Left forelimb (tissue), 1 donor: ENCODE measurements at places on chromosomes 2 and 18.

DNA sequence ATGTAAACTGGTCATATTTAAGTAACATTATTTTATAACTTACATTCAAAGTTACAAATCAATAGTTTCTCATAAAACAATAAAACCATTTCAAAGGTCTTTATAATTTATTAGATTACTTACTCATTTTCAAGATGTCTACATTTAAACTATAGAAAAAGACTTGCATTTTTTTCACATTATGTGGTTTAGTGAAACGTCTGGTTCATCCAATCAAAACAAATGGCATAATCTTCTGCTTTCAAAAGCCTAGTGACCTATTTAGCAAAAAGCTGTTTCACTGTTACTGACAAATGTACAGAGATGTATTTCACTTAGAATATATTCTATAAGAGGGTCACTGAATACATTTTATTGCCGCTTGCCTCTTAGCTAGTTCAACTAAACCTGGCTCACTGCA, 49.3 kb upstream of the MCM6 start:
- DNase-seq = no peak

DNA sequence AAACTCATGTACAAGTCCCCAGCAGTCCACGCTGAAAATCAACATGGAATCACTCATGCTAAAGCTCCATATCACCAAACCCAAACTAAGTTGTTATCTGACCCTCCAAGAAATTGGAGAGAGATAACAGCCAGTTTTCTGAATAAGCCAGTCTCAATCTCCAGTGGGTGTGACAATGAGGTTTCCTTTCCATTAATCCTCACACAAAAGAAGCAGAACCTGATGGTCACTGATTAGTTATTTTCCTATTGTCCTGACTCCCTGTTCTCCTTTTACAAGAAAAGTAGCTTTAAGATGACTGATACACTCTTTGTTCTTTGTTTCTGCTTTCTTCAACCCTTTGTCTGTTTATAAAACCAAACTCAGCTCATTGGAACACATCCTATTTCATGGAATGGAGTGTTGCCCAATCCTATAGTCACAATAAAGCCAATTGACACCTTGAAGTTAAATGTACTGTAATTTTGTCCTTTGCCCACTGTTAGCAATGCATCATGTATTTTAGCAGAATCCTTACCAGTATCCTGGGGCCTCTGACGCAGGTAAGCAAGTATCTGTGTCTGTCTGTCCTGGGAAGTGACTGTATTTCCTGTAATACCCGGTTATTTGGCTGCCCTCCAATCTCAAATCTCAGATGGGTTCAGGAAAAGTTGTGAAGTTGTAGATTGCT, 30.6 kb upstream of the SH3RF3 start:
- DNase-seq = no peak

DNA sequence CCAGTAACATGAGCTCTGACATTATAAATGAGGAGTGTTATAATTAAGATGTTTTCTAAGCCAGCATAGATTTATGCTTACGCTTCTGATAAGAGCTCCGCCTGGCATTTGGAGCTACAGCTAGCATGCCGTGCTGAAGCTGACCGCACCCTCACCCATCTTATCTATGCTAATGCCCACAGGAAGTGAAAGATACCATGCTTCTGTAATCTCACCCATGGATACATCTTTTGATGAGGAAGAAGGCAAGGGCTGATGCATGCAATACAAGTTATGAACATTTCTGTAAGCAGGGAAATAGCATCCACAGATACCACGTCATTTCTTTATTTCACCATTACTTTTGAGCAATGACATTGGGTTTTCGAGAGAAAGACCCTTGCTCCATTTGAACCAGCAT, 82.3 kb downstream of the ARL4C start:
- DNase-seq = no peak

GRCh38 chr2:231929961-231930592, 3.9 kb upstream of the NPPC start:
- no peak for DNase-seq

DNA sequence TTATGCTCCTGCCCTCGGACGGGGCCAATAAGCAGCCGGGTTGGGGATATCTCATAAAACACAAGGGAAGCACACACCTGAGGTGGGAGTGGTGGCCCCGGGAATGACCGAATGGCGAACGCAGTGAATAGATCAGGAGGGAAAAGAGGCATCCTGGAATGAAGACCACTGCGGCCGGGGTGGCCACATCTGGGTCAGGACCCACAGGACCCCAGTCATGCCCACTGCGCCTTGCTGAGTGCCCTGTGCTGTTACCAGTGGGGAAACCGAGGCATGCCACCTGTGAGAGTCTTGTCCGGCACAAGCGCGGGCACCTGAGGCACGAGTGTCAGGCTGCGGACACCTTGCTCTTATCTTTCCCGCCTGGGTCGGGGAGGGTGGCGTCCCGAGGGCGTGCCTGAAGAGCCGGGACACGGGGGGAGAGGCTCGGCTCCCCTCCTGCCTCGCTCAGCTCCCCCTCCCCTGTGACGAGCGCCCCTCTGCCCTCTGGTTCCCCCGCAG, 1.6 kb downstream of the PDCD1 start:
- DNase-seq = no peak

GRCh38 chr18:49160079-49160930, 209.5 kb upstream of the SMAD7 start:
- no peak for DNase-seq

GRCh38 chr2:160432633-160433032, 61.0 kb downstream of the RBMS1 start:
- no peak for DNase-seq

DNA sequence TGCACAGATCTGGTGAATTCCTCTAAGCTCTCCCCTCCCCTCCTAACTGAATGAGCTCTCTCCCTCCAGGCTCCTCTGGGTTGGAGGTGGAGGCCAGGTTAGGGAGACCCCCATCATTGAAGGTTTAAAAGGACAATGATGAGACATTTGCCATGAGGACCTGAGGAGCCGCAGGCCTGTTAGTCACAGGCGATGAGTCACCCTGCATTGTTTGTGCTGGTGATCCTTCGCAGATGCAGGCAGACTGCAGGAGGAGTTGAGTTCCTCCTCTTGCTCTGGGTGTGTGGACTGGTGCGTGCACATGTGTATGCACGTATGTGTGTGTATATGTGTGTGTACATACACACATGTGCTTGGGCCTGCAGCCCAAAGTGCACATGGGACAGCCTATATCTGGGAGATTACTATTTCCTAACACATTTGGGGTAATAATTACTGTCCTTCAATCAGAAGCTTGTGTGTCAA, 42.0 kb downstream of the MCFD2 start:
- DNase-seq = no peak

DNA sequence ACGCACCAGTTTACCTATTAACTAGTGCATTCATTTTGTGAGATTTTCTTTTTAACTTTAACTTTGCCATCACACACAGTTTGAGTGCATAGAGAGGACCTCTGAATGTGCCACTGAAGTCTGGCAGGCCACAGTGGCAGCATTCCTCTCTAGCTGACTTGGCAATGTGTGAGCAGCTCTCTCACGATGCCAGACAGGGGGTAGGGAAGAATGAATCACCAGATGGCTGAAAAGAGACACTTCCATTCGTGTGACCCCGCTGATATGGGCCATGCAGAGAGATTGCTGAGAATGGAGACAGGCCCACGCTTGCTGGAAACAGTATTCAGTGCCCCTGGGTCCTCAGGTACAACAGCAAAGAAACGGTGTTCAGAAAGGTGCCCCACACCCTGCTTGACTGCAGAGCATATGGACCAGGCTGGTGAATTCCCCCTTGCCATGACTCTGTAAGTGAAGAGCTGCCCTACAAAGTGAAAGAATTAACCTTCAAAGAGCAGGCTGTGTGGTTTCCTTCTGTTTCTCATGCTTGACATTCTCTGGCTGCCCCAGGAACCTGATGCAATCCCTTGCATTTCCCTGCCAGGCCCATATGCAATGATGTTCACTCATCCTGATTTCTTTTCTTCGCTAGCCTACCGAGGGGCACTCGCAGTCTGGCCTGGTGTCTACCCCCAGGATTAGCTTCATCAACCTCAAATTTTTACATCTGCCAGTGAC, 236.1 kb downstream of the CDH20 start:
- DNase-seq = no peak

DNA sequence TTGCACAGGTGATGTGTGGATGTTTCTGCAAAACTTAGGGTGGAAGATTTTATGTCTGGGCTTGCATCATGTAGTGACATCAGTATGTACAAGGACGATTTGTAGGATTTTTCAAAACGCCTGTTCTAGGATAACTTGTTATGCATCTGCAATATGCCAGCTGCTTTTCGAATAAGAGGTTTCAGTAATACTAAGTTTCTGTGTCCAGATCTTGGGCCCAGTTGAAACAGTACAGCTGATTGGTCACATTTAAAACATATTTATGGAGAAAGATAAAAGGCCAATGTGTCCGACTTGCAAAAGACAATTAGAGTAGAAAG, 1.2 kb downstream of the PTPN4 start:
- no peak for DNase-seq

DNA sequence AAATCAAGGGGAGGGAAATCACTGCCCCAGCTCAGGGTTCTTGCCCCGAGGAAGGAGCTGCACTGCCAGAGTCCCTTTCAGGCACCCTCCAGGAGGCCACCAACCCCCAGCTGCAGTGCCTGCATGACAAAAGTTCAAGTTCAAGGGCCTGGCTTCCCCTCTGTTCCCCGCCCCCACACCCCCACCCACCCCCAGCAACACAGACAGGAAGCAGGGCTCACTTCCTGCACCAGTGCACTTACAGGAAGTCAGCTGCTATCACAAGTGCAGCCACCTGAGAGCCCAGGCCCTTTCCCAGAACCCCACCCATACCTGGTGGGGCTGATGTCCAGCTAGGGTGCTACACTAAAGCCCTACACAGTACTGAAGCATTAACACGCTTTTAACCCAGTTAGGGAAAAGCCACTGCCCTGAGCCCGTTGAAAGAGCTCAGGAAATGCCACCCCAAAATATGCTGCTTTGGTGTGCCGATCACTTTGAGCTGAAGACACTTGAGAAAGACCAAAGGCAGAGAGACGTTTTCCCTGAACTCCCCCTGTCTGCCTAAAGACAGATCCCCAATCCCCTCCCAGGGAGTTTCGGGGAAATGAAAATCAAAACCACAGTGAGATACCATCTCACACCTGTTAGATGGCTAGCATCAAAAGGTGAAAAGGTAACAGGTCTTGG, 109.9 kb upstream of the CAB39 start:
- no peak for DNase-seq

GRCh38 chr2:119455066-119455718, 23.5 kb downstream of the TMEM37 start:
- DNase-seq = no peak

DNA sequence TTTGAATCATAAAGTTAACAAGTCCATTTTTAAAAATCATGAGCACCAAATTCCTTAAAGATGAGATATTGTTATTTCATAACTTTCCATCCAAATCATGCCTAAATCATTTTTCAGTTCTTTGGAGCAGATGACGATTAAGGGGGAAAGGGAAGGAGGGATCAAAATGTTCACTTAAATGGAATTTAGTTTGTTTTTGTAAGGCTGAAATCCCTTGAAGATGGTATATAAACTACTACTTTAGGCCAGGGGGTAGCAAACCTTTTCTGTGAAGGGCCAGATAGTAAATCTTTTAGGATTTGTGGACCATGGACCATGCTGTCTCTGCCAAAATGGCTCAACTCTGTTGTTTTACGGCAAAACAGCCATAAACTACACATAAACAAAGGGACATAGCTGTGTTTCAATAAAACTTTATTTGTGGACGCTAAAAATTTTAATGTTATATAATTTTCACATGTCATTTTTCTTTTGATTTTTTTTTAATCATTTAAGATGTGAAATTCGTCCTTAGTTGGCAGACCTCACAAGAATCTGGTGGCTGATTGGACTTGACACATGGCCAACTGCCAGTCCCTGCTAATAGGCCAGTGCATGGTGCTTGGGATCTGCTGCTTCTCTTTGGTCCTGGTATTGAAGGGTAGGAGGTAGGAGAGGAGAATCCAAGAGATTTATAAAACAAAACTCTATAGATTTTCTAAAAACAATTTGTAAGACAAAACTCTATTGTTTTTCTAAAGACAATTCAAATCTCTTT, 52.0 kb upstream of the RTN4 start:
- DNase-seq = no peak

DNA sequence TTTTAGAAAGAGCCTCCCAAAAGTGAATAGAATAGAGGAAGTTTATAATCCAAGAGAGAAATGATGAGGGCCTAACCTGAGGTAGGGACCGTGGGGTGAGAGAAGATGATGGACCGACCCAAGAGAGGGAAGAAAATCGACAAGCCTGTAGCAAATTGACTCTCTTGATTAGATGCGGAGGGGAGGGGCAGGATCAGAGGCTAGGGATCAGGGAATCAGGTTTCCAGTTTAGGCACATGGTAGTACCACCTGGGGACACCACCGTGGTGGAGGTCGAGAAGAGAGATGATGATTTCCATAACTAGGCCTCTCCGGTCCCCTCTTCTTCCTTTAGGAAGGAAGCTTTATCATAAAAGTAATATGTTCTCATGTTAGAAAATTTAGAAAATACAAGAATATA, 108.7 kb upstream of the ALPP start:
- no peak for DNase-seq

DNA sequence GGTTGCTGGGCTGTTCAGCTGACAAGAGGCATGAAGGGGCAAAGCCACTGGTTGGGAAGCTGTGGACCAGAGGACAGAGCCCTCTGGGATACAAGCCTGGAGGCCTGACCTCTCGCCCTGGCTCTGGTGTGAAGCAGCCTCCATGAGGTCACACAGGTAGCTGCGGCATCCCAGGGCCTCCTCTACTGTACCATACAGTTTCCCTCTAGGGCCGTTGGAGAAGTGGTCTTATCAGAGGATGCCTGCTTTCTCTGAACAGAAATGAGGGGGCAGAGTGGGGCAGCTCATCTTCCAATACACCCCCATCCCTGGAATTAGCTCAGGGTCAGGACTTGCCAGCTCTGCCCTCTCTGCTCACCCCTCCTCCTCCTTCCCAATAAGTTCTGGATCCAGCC, 135.1 kb upstream of the SMAD2 start:
- no peak for DNase-seq

DNA sequence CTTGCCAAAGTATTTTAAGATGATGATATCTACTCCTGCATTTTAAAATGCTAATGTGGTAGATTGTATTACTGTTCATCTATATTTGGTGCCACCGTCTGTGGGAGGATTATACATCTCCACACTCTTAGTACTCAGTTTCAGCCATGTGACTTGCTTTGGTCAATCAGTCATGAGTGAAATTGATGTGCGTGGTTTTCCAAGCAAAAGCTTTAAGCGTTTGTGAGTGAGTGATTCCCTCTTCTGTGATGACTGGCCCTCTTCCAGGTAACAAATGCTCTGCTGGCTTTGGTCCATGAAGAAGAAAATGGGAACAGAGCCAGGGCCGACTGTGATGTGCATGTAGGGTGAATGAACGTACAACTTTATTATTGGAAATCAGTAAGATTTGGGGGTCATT, 330.4 kb downstream of the LPIN1 start:
- DNase-seq = no peak

DNA sequence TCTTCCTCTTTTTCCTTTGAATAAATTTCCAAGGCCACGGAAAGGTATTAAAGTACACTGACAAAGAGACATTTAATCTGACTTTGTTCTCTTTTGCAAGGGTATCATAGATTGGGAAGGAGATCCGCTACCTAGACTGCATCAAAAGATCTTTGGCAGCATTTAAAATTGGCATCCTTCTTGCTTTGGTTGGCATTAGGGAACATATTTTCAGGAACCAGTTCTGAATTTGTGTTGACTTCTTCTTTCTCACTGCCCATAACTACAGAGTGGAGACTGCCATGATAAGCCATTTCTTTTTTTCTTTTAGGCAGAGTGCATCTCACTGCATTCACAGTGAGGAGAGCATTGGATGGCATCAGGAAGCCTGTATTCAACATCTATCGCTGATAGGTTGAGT, 83.4 kb downstream of the DOCK10 start:
- no peak for DNase-seq
